ENCODE measurements at places on chromosomes 2 and 18.

- DNase-seq = no peak
Observed at GRCh38 chr2:140177086-140177485, 1396.9 kb upstream of the NXPH2 start.

GRCh38 chr2:47069628-47070154 is 85.4 kb downstream of the STPG4 start:
- DNase-seq = no peak

DNA sequence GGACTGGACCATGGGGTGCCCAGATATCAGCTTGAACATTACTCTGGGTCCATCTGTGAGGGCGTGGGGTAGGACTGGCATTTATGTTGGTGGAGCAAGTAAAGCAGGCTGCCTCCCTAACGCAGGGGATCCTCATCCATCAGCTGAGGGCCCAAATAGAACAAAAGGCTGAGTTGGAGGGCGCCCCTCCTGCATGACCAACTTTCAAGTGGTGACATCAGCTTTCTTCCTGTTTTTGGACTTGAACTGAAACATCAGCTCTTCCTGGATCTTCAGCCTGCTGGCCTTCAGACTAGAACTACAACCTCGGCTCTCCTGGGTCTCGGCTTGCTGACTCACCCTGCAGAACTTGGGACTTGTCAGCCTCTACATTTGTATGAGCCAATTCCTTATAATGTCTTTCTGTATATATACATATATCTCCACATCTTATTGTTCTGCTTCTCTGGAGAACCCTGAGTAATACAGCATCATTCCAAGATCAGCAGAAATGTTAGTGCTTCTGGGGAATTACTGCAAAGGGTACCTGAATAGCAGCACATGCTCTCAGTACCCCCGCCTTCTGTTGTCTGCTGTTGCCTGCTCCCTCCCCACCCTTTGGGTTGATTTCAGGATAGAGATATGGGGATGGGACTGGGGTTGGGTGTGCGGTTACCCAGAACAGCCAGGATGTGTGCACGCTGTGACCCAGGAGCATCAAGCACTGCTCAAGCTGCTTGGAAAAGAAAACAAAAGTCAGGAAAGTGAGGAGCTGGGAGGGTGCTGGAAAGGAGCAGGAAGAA is 20.0 kb downstream of the TMEM127 start:
- no peak for DNase-seq

- DNase-seq = no peak
Observed at GRCh38 chr2:25445464-25445863, 103.7 kb upstream of the DNMT3A start.

DNA sequence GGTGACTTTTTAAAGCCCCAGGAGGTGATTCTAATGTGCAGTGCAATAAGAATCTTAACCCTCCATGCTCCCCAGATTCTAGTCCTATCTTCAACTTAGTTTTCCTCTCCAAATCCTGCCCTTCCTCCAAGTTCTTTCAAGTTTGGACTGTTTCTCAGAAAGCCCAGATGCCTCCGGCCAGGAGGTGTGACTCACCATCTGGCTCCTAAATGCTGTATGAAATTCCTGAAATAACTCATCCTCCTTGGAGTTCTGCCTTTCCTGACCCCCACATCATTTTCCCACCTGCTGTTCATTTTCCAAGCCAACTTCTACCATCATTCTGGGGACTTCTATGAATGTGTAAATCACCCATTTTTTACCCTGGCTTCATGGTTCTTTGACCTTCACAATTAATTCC is 118.2 kb upstream of the NOL4 start:
- no peak for DNase-seq

DNA sequence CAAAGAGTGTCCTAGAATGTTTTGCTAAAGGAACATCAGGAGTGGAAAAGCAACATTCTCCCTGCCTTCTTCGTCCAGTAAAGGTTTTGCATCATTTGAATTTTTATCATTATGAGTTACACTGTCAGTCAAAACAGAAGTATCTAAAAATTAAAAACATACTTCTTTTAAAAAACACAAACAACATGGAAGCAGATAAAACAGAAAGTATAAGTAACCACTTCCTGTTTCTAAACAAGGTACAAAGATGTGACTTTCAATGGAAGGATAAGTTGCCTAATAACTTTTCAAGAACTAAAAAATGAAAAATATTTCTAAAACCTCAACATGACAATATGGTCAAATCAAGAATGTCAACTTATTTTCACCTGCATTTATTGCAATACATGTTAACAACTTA is 158.2 kb downstream of the STK39 start:
- no peak for DNase-seq

DNA sequence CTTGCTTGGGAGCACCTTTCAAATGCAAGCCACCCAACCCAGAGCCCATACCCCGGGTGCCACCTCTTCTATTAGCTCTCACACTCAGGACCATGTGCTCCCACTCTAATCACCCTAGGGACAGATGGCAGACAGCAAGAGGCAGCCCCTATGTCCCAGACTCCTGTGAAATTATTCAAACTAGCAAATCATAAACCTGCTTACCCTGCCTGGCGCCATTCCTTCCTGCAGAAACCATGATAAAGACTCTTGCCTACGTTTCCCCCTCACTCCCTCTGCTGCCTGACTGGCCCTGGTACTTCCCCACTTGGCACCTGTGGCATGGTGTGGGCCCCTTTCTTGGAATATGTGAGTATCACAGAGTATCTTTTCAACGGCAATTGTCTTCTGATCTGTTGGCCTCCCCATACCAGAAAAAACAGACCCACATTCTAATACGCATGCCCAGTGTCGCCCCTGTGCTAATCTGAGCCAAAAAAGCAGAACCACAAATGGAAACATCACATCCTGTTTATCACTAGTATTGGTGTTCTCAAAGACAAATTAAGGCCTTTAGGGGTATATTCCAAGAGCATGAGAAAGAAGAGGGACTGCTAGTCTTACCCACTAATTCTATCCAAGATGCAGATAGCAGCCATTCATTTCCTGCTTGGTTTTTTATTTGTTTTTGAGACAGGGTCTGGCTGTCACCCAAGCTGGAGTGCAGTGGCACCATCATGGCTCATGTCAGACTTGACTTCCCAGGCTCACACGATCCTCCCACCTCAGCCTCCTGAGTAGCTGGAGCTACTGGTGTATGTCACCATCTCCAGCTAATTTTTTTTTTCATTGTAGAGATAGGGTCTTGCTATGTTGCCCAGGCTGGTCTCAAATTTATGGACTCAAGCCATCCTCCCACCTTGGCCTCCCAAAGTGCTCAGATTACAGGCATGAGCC is 44.1 kb upstream of the TTC39C start:
- peak; percentile 29 for DNase-seq

- no peak for DNase-seq
Observed at GRCh38 chr2:210169516-210170195, 1.6 kb downstream of the KANSL1L start.

- DNase-seq = no peak
Observed at GRCh38 chr2:221112744-221113143, 459.4 kb downstream of the EPHA4 start.

DNA sequence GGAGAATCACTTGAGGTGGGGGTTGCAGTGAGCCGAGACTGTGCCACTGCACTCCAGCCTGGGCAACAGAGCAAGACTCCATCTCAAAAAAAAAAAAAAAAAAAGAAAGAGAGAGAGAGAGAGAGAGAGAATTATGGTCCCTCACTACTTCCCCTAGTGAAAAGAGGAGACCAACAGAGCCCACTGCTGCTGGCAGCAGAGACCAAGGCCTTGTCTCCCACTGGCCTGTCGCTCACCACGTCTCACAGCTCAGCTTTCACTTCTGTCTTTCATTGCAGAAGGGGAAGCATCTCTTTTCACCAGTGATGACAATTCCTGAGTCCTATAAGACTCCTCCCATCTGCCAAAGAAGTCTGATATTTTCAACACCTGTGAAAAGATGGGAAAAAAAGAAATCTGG is 81.3 kb downstream of the CLHC1 start:
- DNase-seq = no peak

DNA sequence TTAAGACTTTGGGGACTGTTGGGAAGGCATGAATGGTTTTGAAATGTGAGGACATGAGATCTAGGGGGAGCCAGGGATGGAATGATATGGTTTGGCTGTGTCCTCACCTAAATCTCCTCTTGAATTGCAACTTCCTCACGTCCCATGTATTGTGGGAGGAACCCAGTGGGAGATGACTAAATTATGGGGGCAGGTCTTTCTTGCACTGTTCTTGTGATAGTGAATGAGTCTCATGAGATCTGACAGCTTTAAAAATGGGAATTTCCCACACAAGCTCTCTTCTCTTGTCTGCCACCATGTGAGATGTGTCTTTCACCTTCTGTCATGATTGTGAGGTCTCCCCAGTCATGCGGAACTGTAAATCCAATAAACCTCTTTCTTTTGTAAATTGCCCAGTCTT is 11.5 kb upstream of the MBP start:
- no peak for DNase-seq

GRCh38 chr2:94996305-94997100 is 29.0 kb upstream of the MAL start:
- DNase-seq = no peak

DNA sequence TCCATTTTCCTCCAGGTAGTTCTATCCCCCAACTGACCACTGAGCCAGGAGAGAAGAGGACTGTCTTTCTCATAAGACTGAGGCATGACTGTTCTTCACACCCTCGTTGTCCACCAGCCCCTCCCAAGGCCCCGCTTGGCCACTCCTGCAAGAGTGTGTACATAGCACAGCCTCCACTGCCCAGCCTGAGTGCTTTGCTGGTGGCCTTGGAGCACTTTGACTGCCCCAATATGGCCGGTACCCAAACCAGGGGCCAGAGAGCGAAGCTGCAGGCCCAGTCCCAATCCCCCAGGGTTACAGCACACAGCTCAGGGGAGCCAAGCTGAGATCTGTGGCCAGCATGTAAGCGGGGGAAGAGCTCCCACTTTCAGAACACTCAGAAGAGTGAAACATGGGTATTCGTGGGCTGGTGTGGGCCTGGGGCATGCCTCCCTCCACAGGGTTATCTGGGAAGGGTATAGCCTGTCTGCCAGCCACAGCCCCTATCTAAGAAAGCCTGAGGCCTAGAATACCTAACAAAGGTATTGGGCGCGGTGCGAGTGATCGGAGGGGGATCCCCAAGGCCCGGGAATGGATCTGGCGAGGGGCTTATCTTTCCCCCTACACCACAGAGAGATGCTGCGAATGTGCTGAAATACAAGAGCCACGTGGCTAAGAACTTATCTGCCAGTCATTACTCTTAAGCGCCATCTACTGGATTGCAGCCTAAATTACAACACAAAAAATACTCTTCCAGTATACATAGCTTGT is 163.8 kb downstream of the WDPCP start:
- no peak for DNase-seq

DNA sequence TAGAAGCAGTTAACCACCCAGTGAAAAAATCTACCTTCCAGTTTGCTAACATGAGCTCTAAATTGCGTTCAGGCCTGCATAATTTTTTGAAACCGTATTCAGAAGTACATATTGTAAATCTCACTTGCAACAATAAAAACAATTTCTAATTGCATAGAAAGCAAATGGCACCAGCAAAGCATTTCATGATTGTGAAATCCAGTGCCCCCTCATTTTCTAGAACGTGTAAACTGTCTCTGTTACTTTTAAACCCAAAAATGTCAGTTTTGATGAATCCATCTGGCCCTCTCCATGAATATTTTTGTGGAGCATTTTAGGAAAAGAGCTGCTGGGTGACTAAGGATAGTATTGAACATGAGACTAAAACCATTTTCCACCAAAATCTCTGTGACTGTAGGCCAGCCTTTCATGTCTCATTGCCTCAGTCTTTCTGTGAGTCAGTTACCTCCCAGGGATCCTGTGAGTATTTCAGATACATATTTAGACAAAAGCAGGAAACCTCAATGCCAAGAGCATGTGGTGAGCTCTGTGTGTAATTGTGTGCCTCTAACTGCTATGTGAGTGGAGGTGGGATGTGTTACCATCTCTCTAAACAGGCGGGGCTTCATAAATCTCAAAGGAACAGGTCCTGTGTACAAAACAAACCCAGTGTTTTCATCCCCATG is 477.8 kb upstream of the DCC start:
- DNase-seq = no peak

GRCh38 chr2:74099271-74099670 is 48.4 kb downstream of the BOLA3 start:
- no peak for DNase-seq

DNA sequence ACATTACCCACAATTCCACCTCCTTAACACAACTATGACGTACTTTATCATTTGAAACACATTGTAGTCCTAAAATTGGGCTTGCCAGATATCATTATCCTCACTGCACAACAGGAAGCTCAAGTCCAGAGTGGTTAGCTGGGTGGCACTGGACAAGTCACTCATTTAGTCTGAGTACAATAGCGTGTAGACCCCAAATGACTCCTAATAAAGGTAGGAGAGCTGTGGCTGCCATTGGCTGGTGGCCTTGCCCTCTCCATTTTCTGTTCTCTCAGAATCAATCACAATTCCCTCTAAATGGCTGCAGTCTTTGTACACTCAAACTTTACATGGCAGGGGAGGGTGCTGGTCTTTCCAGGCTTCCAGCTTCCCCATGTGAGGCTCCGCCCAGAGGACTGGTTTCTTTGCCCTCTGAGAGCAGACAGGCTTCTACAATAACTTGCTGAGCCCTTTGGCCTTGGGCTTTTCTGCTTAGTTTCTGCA is 11.7 kb downstream of the PSTPIP2 start:
- no peak for DNase-seq

- no peak for DNase-seq
Observed at GRCh38 chr2:58862244-58862643, 621.1 kb upstream of the FANCL start.

DNA sequence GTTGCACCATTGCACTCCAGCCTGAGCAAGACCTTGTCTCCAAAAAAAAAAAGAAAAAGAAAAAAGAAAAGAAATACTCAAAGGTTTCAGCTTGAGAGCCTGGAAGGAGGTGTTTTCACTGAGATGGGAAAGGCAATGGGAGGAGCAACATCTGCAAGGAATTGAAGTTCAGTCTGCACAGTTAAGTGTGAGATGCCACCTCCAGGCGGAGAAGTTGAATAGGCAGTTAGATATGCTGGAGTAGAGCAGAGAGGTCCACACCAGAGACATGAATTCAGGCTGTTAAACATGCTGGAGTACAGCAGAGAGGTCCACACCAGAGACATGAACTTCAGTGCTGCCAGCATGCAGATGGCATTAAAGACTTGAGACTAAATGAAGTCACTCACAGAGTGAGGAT is 41.4 kb upstream of the DTNB start:
- no peak for DNase-seq

- no peak for DNase-seq
Observed at GRCh38 chr2:226295681-226296080, 503.9 kb downstream of the IRS1 start.

DNA sequence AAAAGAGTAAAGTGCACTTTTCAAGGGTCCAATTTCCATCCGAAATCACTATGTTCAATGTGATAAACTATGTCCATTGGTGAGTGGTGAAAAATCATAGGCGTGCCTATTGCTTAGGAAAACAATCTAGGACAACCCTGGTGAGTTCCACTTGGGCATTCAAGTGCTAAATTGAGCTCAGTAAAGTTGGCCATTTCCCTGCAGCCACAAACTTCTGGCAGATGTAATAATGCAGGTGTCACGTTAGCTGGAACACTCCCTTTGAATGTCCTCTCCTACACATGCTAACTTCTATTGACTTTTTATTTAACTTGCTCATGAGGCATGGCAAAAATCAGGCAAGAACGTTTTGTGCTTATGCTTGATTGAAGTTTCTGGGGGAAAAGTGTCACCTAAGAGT is 67.1 kb downstream of the CPS1 start:
- no peak for DNase-seq
